ENCODE measurements at places on chromosomes 1 and 21.

DNA sequence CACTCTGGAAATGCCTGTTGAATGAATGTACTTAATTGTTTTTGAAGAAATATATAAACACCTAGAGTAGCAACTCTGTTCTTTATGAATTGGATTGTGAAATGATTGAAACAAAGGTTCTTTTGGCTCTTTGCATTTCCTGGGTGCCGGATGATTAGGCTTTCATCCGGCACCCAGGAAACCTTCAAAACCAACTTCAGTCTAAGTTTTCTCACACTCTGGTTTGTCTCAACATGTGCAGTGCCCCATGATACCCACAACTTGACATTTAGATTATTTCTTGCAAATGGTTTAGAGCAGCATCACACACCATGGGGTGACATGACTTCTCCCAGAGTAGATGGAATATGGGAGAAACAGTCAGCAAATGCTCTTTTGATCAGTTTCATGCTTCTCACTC is 354.9 kb downstream of the BARHL2 start:
- no peak for DNase-seq

DNA sequence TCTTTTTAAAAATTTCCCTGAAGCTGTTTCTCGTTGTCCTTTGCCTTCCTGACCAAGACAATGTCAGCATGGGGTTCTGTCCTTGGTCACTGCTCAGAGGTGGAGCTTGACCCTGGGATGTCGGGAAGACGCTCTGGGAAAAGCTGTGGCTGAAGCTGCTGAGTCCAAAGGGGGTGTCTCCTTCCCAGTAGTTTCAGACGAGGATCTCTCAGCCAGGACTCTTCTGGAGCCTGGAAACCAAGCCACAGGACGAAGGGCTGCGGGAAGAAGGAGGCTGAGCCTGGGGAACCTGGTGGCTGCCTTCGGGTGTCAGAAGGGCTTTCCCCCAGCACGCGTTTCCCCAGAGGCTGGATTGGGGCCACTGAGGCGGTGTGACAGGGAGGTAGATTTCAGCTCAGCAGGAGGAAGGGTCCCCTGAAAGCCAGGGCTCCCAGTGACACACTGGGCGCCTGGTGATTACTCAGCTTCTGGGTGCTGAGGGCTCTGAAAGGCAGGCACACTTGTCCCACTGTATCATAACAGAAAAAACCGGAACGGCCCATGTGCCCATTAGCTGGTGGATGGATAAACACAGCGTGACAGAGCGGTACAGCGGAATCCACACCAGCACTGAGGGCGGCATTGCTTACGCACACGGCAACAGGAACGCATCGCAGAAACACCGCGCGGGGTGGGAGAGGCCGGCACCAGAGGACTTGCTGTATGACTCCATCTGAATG is 5.0 kb upstream of the KRTAP12-1 start:
- DNase-seq = no peak

GRCh38 chr1:179921472-179921871 is 33.1 kb upstream of the CEP350 start:
- no peak for DNase-seq

- no peak for DNase-seq
Observed at GRCh38 chr1:14519976-14520375, 78.5 kb upstream of the KAZN start.

- DNase-seq = peak; percentile 57
Observed at GRCh38 chr1:3222042-3222692, 153.2 kb downstream of the PRDM16 start.

DNA sequence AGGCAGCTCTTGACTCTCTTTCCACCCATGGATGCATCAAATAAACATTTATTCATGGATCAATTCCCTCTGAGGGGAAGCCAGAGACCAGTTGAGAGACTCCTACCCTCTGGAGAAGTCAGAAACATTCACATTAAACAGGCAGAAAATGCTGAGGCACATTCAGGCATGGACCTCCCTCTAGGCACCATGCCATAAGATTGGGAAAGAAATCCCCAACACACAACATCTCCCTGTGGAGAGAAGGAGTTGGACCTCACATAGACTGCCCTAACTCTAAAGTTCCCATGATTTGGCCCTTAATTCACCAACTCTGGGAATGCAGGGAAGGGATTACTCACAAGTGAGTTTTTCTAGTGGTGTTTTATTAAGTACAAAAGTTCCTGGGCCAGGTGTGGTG is 415.3 kb upstream of the C1orf87 start:
- peak; percentile 73 for DNase-seq

DNA sequence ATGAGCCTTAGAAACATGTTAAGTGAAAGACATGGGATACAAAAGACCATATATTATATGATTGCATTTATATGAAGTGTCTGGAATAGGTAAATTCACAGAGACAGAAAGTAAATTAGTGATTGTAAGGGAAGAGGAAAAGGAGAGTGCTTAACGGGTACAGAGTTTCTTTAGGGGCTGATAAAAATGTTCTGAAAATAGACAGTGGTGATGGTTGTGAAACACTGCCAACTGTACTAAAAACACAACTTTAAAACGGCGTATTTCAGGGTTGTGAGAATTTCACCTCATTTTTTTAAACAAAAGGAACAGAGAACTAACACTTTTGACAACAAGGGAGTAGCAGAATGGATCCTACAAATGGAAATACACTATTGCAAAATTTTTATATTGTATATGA is 13.4 kb downstream of the COP1 start:
- DNase-seq = no peak

DNA sequence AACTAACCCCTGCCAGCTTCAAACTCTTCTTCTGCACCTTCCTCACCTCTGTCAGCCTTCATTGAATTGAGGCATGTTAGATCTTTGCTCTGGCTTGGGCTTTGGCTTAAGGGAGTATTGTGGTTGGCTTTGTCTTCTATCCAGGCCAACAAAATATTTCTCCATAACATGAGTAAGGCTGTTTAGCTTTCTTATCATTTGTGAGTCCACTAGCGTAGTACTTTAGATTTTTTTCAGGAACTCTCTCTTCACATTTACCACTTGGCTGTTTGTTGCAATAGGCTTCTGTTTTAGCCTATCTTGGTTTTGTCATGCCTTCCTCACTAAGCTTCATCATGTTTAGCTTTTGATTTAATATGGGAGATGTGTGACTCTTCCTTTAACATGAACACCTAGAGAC is 417.5 kb downstream of the NCAM2 start:
- DNase-seq = no peak

GRCh38 chr1:118388301-118388959 is 203.4 kb upstream of the SPAG17 start:
- DNase-seq = no peak

- DNase-seq = peak; percentile 13
Observed at GRCh38 chr1:160916666-160917065, 31.7 kb upstream of the ITLN1 start.

DNA sequence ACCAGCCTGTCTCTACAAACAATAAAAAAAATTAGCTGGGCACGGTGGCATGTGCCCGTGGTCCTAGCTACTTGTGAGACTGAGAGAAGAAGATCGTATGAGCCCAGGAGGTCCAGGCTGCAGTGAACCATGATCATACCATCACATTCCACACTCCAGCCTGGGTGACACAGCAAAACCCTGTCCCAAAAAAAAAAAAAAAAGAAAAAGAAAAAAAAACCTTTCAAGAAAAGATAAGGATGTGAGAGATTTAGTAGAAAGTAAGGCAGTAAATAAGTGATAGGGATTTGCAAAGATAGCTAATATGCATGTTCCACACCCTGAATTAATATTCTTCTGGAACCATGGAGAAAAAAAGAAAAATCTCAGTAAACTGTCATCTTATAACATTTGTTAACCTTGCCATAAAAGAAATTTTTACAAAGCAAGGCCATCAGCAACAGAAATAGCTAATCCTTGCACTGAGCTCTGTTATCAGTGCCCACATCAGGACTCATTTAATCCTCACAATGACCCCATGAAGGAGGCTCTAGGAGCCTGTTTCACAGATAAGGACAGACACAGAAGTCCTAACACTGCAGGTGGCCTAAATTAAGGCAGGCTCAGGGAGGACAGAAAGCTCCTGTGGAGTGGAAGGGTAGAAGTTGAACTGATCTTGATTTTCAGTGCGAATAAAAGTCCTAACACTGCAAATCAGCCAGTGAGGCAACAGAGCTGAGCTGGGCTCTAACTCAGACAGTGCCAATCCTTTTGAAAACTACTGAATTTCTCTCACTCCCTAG is 7.6 kb downstream of the GNB1 start:
- DNase-seq = no peak

DNA sequence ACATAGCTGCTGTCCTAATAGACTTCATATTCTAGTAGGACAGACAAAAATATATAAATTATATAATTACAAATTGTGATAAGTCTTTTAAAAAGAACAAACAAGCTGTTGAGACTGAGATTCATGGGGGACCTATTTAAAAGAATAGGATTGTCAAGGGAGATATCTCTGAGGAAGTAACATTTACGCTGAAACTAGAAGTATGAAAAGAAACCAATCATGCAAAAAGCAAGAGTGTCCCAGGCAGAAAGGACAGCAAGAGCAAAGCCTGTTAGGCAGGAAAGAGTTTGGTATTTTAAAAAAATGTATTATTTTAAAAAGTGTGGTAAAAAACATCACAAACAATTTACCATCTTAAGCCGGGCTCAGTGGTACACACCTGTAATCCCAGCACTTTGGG is 9.1 kb upstream of the METTL13 start:
- no peak for DNase-seq

GRCh38 chr1:100350787-100351094 is 1.6 kb upstream of the CDC14A start:
- DNase-seq = no peak

- no peak for DNase-seq
Observed at GRCh38 chr1:186757851-186758250, 70.9 kb upstream of the PLA2G4A start.

DNA sequence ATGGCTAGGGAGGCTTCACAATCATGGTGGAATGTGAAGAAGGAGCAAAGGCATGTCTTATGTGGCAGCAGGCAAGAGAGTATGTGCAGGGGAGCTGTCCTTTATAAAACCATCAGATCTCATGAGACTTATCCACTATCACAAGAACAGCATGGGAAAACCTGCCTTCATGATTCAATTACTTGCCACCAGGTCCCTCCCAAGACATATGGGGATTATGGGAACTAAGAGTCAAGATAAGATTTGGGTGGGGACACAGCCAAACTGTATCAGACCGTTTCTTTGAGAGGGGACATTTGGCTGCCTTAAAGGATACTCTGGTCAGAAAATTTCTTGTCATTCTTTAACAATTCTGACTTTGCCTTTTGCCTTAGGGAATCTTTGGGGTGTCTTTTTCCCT is 3.2 kb upstream of the XPR1 start:
- DNase-seq = no peak

DNA sequence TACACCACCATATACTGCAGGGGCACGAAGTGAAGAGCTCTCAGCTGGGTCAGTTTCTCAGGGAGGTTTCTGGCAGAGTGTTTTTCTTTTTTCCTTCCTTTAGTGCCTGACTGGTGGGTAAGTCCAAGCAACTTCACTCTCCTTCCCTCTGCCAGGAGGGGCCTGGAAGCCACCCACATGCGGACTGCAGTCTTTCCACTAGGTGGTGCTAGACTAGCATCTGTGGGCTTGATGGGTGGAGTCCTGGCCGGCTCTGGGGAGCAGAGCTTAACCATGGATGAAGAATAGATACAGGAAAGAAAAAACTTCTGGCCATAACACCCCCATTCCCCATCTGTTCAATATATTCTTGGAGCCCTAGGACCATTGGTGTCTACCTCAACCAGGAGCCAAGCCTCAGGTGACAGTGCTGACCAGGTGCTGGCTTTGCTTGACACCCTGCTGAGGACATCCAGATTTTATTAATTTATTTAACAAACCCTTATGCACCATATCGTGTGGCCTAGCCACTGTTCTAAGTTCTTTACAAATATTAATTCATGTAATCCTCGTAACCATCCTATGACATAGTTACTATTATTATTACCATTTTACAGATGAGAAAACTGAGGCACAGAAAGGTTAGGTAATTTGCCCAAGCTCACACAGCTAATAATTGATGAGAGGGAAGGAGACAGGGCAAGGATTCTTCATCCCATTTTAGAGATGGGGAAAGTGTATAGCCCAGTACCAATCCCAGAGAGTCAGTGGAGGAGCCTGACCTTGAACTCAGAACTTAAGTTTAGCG is 126.7 kb upstream of the CSF3R start:
- peak; percentile 68 for DNase-seq

GRCh38 chr1:69403756-69404320 is 163.9 kb upstream of the LRRC7 start:
- DNase-seq = no peak

- DNase-seq = no peak
Observed at GRCh38 chr1:174315239-174315638, 132.5 kb upstream of the GPR52 start.

- no peak for DNase-seq
Observed at GRCh38 chr1:31911994-31912780, 26.0 kb downstream of the PTP4A2 start.

- no peak for DNase-seq
Observed at GRCh38 chr1:3787745-3788605, 8.3 kb downstream of the LRRC47 start.

- no peak for DNase-seq
Observed at GRCh38 chr21:38794978-38795377, 10.8 kb upstream of the ETS2 start.

DNA sequence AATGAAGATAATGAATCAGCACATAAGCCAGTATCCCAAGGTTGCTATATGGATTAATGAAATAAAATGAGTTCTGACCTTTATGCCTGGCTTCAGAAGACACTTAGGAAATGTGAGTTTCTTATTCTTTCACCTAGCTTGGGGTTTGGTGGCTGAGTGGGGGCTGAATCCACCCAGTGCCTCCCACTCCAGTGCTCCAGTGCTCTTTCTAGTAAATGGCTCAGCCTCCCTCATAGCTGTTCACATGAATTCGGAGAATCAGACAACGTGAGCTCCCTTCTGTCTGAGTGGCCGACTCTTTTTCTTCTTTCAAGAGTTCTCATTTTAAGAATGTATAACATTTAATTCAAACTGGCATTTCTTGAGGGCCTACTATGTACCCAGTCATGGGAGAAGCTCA is 43.5 kb downstream of the TRABD2B start:
- DNase-seq = no peak

GRCh38 chr21:19266636-19267035 is 863.1 kb upstream of the TMPRSS15 start:
- no peak for DNase-seq

- DNase-seq = no peak
Observed at GRCh38 chr1:73899311-73899710, 298.7 kb downstream of the LRRIQ3 start.

- peak; percentile 99 for DNase-seq
Observed at GRCh38 chr1:201503397-201504176, 3.3 kb downstream of the CSRP1 start.

GRCh38 chr1:41383094-41383852 is 22.0 kb downstream of the FOXO6 start:
- DNase-seq = peak; percentile 74

DNA sequence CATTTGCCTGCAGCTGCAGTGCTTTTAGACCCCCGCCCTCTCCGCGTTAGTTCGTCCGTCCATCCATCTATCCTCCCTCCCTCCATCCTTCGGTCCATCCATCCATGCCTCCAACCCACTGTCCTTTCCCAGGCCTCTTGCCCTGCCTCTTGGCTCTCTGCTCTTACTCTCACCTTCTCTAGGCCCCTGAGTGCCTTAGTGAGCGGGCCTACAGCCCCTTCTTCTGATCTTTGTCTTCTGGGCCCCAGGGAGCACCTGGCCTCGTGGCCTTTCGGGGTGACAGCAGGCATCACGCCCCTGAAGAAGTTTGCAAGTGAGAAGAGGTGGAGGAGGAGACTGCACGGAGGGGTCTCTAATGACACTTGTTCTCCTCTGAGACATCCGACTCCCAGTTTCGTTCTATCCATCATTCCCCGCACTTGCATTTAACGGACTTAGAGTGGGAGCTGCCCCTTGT is 842 bp downstream of the ATXN7L2 start:
- no peak for DNase-seq
